ENCODE measurements at places on chromosomes 6 and 20.

DNA sequence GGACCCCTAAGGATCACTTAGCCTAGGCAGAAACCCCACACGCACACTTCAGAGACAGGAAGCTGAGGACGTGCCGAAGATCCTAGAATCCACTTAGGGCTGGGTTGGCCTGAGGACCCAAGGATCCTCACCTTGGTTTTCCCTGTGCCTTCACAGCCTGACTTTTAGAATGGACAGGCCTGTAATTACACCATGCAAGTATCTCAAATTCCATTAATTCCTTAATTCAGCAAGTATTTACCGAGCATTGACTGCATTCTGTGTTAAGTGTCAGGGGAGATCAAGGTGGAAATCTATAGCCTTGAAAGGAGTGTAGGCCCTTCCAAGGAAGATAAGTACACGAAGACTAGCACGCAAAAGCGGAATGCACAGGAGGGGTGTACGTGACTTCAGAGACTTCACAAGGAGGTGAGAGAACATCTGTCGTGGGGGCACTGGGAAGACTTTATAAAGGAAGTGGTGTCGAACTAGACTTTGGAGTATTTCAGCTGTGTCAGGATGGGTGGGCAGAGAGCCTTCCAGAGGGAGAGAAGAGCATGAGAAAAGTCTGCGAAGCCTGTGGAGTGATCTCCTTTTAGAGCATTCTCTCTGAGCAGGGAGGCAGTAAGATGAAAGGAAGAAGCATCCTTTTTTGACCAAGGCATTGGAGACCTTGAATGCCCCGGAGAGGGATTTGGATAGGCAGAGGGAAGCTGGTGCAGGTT lies 4.0 kb downstream of the DSP start:
- no peak for DNase-seq

DNA sequence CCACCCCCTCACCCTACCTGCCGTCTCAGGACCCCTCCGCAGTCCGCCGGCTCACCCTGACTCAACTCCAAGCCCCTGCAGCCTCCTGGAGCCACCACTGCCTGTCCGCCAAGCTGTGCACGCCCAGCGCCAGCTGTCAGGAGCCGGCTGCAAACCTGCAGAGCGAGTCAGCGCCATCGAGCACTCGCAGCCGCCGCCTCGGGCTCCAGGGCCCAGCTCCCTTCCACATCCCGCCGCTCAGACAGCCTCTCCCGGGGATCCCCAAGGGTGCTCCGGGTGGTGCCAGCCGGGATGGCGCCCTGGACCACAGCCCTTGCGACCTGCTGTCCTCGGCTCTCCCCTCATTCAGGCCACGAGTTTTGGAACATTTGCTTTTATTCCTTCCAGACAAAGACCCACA lies 4.3 kb downstream of the TNNC2 start:
- DNase-seq: no peak

DNA sequence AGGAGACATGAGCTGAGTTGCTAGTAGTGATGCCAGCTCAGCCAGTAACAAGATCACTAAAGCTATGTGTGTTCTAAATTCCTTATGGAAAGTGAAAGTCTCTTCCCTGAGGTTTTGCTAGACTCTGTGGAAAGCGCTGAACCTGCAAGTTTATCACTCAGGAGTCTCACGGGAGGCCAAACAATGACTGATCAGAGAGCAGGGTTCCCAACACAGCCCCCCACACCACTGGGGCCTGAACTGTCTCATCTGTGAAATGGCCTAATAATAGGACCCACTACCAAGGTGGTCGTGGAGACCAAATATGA lies 19.9 kb downstream of the ACSS1 start:
- no peak for DNase-seq

- peak; percentile 39 for DNase-seq
These were observed 139.7 kb downstream of the SYNDIG1 start for GRCh38 chr20:24608926-24609667.

GRCh38 chr20:53829255-53829723 lies 235.7 kb upstream of the ZNF217 start:
- peak; percentile 96 for DNase-seq

- peak; percentile 69 for DNase-seq
These were observed 648.3 kb downstream of the EPM2A start for GRCh38 chr6:145087034-145087433.

- DNase-seq: peak; percentile 81
These were observed 33.0 kb downstream of the RIPOR2 start for GRCh38 chr6:24902782-24903181.

DNA sequence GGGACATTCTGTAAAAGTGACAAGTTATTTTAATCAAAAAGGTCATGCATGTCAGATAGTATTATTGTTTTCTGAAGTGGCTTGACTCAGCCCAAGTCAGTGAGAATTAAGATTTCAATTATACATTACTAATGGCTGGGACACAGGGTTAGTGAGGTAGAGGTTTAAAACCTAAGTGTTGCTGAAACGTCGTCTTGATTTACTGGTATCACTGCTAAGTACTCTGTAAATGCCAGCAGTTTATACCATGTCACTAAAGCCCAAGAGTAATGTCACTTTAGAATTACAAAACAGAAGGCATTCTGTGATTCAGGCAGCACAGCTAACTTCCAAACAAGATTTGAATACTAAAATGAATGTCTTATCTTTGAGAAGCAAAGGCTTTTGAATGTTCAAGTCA lies 176.6 kb downstream of the NKAIN2 start:
- DNase-seq: no peak

DNA sequence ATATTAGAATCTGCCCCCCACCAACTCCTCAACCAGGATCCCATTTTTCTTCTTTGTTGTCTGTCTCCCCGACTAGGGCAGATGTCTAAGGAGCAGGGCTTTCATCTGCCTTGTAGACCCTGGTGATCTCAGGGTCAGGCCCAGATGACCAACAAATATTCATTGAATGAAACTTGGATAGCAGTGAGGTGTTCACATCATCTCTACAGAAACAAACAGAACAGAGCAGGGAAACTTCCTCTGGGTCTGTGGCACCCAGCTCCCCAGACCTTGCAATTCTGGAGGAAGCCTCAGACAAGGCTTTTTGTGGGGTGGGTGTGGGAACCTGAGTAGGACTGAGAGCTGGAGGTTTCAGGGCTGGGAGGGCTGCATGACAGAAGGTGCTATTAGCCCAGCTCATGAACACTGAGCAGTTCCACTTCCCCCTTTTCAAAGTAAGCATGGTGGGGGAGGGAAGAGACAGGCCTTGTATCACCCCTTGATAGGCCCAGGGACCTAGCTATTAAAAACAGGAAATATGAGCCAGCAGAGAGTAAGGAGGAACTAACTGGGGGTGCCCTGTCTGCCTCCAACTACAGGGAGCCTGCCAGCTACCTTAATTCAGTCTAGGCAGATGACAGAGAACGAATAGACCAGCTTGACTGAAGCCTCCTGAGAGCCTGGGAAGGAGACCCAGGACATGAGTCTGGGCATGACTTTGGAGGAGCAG lies 37.3 kb upstream of the TOP1 start:
- DNase-seq: no peak

Measured in fibroblast of skin of abdomen (primary cell).